NCI-H82 (cell line): ENCODE measurements at places on chromosomes 1 and 21.

GRCh38 chr1:46012236-46012635 lies 120.2 kb downstream of the PIK3R3 start:
- no peak for DNase-seq

GRCh38 chr1:44049839-44050238 lies 18.6 kb upstream of the SLC6A9 start:
- no peak for DNase-seq

GRCh38 chr1:210467440-210468043 lies 138.8 kb downstream of the HHAT start:
- DNase-seq, result no peak

DNA sequence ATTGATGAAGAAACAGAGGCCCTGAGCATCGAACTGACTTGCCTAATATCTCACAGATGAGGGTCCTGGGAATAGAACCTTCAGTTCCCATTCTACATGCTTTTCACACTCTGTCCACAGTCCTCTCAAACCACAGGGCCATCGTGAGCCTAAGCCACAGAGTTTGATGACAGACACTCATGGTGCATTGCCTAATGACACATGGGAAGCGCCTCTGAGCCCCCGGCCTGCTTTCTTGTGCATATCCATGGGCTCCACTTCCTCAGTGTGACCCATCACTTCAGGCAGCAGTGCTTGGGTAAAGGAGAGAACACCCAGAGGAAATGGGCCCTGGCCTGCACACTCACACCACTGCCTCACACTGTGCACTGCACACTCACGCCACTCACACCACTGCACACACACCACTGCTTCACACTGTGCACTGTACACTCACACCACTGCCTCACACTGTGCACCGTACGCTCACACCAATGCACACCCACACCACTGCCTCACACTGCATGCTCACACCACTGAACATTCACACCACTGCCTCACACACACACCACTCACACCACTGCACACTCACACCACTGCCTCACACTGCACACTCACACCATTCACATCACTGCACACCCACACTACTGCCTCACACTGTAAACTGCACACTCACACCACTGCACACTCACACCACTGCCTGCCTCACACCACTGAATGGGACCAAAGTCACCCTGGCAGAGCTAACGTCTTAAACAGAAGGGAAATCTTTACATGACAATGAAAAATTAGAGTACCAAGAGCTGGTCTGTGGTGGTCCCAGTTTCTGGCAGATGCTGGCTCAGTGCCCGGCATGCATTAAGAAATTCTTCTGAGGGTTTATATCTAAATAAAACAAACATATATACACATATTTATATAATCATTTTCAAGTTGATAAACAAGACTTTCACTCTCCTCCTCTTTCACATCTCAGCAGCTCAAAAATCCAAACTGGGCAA lies 53.0 kb downstream of the KANK4 start:
- no peak for DNase-seq

DNA sequence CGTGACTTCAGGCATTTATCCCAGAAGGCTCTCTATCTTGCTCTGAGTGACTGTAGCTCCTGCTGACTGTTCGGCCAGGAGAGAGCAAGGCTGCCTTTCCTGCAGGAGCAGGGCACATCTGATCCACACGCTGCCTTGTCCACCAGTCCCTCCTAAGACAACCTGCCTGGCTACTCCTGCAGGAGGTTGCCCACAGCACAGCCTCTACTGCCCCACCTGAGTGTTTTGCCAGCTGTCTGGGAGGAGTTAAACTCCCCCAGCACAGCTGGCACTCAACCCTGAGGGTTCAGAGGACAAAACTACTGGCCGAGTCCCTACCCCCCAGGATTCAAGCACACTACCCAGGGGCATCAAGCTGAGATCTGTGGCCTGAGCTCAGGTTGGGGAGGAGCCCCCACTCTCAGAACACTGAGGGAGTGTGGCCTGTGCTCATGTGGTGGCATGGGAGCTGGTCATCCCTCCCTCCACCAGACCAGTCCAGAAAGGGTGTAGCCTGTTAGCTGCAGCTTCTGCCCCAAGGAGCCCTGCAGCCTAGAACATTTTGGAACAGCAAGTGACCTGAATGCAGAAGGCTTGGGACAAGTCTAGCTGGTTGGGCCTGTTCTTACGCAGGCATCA lies 237.3 kb downstream of the SLC44A5 start:
- DNase-seq, result no peak
